ENCODE measurements at places on chromosomes 2 and 18.
A peak's percentile ranks its signal among the peaks of the same experiment; 100 is the strongest.

GRCh38 chr2:108604196-108604595 lies 69.9 kb downstream of the LIMS1 start:
- DNase-seq, result no peak

GRCh38 chr18:13312515-13312914 lies 94.0 kb downstream of the LDLRAD4 start:
- DNase-seq, result no peak

- DNase-seq, result no peak
Observed at GRCh38 chr2:159123786-159124185, 155.3 kb downstream of the TANC1 start.

DNA sequence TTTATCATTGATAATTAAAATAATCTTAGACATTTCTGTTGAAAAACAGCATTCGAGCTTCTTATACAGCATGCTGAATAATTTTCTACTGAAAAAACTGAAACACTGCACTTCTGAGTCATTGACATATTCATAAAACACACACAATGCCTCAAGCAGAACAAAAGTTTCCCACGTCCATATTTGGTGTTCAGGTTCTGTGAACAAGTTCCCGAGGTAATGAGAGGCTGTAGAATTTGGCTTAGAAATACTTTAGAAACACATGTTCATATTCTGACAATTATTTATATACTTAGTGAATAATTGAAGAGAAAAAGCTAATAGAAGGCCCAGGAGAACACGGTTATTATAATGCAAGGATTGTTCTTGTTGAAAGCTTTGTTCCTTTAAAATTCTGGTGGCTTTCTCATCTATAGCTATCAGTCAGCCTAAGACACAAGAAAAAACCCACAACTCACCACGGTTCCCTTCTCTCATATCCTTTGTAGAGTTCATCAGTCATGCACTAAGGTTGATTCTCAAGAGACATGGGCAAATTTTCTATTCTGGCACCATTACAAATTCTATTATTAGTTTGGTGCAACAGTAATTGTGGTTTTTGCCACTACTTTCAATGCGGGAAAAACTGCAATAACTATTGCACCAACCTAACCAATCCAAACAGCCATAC lies 194.4 kb downstream of the TMX3 start:
- no peak for DNase-seq

DNA sequence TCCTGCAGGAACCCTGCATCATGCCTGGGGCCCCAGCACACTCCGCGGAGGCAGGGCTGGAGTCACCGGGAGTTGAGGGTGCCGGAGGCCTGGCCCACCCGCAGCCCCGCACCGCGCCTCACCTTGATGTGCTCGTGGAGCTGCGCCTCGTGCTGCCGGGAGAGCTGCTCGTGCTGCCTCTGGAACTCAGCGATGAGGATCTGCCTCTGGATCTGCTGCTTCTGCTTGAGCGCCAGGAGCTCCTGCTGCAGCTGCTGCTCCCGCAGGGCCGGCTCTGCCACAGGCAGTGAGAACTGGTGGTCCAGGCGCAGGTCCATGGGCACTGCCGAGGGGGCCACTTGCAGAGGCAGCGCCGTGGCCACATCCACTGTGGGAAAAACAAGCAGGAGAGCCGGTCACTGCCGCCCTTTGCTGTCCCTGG lies 211.1 kb downstream of the HDAC4 start:
- no peak for DNase-seq

DNA sequence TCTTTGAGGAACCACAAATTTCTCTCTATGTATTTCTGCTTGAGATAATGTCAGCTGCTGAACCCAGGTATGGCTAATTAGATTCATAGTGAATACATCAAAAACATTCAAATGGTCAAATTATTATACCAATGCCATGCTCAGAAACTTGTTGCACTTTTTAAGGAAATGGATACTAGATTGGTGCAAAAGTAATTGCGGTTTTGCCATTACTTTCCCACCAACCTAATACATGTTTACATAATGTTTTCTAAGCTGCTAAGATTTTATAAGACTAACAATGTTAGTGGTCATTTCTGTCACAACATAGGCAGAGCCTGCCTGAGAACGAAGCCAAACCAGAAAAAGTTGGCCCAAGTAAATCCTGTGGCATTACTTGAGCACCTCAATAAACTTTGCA lies 568.2 kb upstream of the LRATD1 start:
- no peak for DNase-seq

GRCh38 chr2:17191223-17191622 lies 327.0 kb downstream of the RAD51AP2 start:
- no peak for DNase-seq

DNA sequence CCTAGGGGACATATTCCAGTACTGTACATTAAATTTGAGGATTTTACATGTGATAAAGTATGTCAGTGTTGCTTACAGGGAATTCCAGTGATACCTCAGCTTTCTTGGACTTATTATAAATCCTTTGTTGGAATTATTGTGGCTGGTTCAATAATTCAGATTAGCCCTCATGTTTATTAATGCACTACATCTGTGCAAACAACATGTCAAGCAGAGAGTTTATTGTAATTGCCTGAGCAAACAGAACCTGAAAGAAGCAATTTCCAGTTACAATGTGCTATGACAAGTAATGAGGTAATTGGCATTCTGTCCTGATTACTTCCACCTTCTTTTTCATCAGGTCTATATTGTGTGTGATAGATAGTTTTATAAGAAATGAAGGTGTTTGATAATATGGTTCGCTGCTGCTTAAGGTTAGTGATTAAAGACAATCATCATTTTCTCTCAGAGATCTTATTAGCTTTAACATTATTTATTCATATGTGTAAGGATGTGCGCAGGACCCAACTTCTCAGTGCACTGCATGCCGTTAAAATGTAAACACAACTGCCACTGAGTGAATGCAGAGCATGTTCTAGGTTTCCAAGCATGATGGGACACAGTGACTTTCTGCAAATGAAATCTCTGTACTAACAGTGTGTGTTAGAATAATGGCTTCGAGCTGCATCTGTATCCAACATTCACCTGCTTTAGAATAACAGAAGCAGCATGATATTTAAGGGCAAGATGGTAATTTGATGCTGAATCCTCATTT lies 973.7 kb upstream of the POU3F3 start:
- no peak for DNase-seq

DNA sequence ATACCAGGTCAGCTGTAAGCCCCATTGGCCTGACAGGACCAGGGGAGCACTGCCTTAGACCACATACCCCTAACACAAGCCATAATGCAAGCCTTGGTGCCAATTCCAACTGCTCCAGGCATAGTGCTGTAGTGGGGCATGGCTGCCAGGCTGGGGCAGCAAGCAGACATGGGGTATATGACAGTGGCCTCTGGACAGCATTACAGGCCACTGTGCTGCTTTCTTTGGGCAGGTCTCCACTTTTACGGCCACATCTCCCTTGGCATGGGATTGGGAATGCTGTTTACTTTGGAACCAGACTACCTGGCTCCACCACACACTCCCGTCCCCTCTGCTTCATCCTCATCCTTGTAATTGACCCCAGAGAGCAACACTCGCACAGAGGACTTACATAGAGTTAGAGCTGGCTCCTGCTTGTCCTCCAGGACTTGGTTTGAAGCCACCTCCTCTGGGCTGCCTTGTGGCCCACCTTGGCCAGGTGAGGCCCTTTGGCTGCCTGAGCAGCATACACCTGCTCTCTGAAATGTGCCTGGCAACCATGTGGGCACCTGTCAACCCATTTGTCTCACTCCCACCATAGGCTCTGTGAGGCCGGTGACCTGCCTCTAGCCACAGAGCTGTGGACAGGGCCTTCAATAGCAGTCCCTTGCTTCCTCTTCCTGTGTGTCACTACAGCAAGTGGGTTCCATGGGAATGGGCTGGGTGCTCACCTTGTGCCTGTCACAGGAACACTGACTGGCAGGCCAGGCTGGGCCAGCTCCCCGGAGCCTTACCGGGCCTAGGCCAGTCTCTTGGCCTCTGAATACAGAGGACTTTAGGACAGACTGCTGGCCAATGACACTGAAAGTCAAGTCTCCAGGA lies 262.6 kb upstream of the HS6ST1 start:
- DNase-seq, result no peak

DNA sequence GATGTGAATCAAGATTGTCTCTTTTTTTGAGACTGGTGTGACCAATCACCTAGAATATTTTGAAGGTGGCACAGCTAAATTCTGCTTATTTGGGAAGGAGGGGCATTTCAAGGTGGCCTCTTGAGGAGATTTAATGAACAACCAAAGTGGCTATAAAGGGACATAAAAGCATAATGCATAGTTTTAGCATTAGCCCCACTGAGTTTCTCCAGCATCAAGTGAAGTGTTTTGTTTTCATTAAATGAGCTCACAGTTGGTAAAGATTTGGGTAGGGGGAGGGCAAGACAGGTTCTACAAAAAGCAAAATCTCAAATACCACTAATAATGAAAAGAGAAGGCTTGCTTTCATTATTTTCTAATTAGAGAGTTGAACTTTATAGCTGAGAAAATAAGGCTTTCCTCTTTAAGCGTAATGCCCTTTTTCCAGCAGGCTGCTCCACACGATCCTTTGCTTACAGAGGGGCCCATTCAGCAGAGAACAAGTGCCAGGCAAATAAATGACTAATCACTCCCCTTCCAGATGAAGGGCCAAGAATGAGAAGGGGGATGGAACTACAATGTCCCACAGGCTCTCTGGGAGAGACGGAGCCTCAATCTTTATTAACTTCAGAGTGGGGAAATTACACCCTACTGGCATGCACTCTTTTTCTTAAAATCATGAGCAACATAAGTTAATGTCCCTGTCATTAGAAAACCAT lies 35.9 kb downstream of the LHCGR start:
- DNase-seq, result no peak

DNA sequence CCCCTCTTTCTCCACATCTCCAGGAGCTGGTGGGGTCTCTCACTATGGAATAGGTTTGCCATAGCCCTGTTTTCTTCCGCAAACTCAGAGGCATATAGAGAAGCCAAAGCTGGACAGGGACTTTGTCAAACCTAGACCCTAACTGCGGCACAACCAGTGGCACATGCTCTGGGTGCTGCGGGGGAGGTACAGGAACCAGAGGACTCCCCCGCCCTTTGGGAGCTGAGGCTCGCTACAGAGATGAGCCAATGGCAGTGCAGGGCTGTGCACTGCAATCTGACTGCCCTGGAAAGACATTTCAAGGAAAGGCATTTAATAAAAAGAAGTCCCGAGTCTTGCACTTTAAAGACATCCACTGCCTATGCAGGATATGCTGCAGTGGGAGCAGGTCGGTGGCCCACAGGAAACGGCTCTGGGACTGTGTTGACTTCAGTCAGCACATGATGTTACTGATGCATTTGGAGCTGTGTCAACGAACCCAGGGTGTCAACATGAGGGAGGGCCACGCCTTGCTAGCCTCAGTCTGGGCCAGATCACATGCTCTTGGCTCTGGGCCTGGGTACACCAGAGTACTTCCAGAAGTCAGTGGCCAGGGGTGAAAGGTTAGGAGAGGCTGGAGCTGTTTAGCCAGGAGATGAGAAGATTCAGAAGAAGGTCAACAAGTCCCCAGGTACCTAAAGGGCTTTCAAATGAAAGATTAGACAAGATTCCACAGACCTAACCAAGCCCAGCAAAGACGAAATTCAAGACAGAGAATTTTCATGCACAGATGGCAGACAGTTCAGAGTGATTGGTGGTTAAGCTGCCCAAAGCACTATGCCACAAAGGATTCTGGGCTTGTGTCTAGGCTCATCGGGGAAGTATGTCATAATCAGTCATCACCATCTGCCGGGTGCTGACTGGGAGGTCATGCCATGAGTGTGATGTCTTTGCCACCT lies 8.2 kb downstream of the SLC35F6 start:
- DNase-seq, result no peak

DNA sequence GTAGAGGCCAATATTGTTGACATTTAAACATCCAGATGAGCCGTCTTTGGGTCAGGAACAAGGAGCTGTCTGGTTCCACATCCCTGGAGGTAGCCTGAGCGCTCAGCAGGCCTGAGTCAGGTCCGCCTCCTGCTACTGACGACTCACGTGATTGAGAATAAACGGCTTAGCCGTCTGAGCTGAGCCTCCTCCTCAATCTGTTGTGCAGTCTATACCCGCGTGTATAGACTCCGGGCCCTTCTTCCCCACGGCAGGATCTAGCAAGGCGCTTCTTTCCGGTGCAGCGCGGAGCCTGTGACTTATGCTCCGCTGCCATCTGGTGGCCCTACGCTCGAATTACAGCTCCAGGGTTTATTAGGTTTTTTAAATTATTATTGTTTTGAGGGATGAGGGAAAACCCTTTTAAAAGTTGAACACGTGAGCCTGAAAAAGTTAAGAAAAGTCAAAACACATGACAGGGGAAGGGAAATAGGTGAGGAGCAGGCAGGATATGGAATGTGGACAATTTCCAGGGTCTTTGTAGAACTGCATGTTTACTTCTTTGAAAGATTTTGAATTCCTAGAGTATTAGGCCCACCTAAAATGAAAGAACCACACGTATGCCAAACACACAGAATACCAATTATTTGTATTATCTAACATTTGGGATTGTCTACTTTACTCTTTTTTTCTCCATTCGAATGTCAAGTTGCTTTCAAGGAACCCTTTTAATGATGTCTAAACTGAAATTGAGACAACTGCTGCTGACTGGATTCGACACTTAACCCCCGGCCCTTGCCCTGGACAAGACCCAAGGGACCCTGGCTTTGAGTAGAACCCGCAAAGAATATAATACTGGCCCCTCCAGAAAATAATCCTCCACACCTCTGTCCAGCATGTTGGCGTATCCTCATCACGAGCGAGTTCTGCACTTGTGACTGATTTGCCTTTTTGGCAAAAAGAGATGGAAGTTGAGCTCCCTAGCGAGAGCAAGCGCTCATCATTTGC lies 112.4 kb upstream of the ZNF236 start:
- DNase-seq, result peak; percentile 37

DNA sequence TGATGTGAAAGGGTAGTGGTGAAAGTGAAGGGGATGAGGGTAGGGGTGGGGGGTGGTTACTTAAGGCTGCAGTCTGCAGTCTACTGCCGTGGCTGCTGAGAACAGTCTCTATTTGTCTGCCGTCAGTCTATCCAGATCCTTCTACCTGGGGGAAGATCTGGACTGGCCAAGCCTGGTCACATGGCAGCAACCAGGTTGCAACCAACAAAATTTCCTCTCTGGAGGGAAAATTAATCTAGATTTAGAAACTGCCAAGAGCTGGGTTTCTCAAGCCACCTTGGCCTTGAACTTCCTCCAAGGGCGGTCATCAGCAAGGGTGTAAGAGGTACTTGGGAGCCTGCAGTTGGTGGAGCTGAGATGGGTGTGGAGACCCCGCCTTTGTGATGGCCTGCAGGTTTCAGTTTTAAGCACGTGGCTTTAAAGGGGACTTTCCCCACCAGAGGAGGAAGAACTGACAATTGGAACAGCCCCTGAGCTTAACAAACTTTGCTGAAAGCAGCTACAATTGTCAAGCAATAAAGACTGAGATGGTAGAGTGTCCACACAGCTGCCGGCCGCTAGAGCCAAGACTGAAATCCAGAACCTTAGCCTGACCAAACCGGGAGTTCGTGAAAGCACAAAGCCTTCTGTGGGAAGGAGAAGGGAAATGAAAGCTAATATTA lies 31.4 kb upstream of the KCMF1 start:
- peak; percentile 52 for DNase-seq

DNA sequence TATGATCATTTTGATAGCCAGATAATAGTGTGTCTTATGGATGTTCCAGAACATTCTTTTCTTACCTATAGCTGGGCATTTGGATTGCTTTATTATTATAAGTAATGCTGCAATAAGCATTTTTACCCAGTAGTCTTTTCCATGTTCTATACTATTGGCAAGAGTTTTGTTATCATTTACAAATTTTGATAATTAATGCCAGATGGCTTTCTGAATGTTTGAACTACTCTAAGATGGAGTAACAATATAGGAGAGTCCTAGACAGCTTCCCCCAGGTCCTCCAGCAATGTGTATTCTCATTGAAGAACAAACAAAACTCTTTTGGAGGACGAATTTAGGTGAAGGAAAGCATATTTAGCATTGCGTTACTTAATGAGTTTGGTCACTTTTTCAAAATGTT lies 73.0 kb downstream of the INPP4A start:
- no peak for DNase-seq

Data from T-helper 17 cell (primary cell).